ENCODE measurements at places on chromosomes 1 and 21.

DNA sequence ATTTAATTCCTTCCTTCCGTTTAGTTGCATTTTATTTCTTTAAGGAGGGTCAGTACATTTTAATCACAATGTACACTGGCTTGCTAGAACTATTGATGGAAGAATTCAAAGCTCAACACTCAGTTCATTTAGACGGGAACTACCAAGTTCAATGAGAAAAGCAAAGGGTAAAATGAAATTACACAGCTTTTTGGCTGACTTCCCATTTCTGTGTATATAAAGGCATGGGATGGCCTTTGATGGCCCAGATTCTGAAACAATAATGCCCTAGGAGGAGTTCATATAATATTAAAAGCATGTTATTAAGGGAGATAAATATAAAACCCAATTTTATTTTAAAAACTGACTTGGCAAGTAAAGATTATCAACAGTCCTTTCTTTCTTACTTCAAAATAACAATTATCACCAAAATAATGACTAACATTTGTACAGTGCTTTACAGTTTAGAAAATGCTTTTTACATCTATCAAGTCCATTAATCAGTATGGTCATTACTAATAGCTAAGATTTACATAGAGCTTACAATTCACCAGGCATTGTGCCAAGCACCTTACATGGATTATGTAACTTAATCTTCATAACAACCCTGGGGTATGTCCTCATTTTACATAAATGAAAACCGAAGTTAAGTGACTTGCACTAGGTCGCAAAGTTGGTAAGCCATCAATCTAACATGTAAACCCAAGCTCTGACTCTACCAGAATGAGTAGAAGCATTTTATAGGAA is 402.4 kb downstream of the OMA1 start:
- no peak for DNase-seq

DNA sequence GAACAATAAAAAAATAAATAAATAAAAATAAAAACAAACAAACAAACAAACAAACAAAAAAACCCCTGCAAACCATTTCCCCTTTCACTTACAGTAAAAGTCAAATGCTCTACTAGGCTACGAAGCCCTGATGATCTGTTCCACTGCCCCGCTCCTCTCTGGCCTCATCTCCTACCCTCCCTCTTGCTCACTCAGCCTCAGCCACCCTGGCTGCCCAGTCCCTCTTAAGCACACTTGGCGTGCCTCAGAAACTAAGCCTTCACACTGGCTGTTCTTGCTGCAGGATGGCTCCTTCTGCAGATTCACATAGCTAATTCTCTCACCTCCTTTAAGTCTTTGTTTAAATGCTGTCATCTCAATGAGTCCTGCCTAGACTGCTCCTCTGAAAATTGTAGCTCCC is 30.8 kb upstream of the UHMK1 start:
- DNase-seq, result no peak

- DNase-seq, result no peak
Observed at GRCh38 chr1:26359981-26360806, 6.3 kb upstream of the CRYBG2 start.

GRCh38 chr1:100799954-100800612 is 80.5 kb downstream of the VCAM1 start:
- DNase-seq, result peak; percentile 19

- no peak for DNase-seq
Observed at GRCh38 chr1:65267683-65268082, 41.7 kb upstream of the DNAJC6 start.

- DNase-seq, result no peak
Observed at GRCh38 chr1:197913495-197914276, 3.5 kb upstream of the LHX9 start.

- no peak for DNase-seq
Observed at GRCh38 chr1:30250338-30250983, 472.9 kb downstream of the MATN1 start.

- peak; percentile 77 for DNase-seq
Observed at GRCh38 chr1:109151146-109151990, 37.5 kb downstream of the ELAPOR1 start.
